ENCODE measurements at places on chromosomes 11 and 22.

GRCh38 chr11:115197433-115197832, 306.8 kb downstream of the CADM1 start:
- DNase-seq = no peak

- no peak for DNase-seq
Measured at GRCh38 chr22:17787241-17787640, 13.0 kb upstream of the BID start.

DNA sequence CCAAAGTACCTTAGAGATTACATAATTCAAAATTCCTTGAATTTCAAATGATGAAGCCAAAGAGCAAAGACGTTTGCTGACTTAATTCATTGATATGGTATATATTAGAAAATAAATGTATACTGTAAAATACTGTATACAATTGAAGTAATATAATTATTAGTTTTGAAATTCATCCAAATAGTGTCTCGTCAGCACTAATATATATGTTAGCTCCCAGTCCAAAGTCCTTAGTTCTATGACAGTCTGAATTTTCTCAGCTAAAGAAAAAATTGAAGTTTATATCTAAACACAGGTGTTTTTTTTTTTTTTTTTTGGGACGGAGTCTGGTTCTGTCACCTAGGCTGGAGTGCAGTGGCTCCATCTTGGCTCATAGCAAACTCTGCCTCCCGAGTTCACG, 431.3 kb downstream of the CNTN5 start:
- DNase-seq = peak; percentile 55

GRCh38 chr11:33362051-33362910, 105.1 kb downstream of the HIPK3 start:
- no peak for DNase-seq

GRCh38 chr11:56876621-56877275, 112.0 kb upstream of the OR5AK2 start:
- no peak for DNase-seq

DNA sequence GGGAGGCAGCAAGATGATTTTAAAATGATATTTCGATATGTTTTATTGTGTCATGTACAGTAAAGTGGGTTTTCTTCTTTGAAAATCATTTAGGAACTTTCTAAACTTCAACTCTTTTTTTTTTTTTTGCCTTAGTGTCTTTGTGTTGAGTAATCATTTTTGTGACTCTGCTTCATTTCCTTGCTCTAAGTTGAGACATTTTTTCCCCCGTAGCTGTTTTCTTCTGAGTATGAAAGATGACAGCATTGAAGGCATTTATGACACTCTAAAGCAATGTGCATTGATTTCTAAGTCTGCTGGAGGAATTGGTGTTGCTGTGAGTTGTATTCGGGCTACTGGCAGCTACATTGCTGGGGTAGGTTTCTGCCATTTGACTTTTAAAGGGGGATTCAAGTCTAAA, 23.5 kb downstream of the RRM1 start:
- no peak for DNase-seq

DNA sequence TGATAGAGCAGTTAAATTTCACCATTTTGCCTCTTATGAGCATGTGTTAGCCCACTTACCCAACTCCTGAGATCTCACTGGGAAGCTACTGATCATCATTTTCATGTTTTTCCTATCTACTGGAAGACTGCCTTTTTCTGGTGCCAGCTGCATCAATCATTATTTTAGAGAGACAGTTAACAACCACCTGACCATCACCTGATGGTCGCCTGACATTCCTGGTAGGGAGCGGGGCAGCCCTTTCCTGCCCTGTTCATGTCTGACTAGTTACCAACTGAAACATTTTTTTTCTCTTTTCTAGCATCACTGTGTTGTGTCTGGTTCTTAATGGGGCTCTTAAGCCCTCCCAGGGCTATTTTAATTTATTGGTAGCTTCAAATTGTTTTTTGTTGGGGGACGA, 20.2 kb upstream of the PATL1 start:
- no peak for DNase-seq

- no peak for DNase-seq
Measured at GRCh38 chr11:92625894-92626293, 343.6 kb upstream of the MTNR1B start.

- no peak for DNase-seq
Measured at GRCh38 chr11:109707411-109707810, 285.4 kb downstream of the C11orf87 start.

DNA sequence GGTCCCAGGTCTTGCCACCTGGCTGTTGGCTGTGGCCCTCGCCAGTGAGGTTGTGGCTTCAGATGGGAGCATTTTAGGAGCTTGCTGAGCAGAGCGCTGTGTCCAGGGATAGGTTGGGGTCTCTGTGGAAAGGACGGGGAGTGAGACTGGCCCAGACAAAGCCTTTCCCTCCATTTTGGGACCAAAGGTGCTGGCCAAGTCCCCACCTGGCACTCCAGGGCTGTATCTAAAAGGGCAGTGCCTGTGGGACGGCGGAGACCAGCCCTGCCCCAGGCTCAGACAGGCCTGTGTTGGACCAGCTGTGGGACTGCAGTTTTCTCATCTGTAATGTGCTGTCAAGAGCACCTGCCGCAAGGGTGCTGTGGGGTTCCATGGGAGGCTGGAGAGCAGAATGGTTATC, 5.0 kb upstream of the KCTD17 start:
- no peak for DNase-seq

DNA sequence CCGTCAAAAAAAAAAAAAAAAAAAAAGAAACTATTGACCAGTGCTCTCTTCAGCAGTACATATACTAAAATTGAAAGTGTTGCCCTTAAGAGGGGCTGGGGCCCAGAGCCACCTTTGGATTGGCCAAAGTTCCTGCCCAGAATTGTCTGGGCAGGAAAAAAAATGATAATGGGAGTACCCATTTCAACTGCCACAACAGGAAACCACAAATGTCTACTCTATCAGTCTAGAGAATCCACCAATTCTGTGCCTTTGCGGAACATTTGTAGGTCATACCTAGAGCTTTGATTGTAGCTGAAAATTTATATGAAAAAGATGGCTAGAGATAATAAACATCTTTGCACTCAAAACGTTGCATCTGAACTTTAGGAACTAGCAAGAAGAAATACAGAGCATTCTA, 69.4 kb downstream of the FAM76B start:
- no peak for DNase-seq

GRCh38 chr22:41284465-41284864, 1.5 kb downstream of the RANGAP1 start:
- DNase-seq = no peak

GRCh38 chr22:21591695-21592094, 24.2 kb downstream of the UBE2L3 start:
- no peak for DNase-seq

DNA sequence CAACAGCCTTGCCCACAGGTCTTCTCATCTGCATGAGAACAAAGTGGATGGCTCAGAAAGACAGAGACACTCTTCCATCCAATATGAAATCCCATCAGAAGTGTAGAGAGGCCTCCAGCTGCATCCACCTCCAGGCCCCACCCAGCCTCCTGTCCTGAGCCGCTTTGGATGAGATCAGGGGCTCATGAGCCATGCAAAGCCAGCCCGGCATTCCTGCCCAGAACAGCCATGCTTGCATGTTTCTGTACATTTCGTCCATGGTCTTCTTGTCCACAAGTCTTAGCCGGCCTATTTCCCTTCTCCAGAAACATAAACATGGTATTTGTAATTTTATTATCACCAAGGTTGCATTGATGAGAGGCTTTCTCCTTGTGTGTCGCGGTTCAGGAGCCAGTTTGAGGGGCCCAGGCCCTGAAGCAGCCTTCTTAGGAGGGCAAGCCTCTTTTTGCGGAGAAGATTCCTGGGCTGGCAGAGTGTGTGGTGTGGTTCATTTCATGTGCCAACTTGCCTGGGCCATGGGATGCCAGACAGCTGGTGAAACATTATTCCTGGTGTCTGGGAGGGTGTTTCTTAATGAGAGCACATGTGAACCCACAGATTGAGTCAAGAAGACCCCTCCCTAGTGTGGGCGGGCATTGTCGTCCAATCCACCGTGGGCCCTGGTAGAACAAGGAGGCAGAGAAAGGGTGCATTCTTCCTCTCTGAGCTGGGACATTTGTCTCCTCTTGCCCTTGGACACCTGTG, 928.9 kb downstream of the TBC1D22A start:
- DNase-seq = no peak

- DNase-seq = no peak
Measured at GRCh38 chr11:36426226-36426848, 83.7 kb downstream of the TRAF6 start.

DNA sequence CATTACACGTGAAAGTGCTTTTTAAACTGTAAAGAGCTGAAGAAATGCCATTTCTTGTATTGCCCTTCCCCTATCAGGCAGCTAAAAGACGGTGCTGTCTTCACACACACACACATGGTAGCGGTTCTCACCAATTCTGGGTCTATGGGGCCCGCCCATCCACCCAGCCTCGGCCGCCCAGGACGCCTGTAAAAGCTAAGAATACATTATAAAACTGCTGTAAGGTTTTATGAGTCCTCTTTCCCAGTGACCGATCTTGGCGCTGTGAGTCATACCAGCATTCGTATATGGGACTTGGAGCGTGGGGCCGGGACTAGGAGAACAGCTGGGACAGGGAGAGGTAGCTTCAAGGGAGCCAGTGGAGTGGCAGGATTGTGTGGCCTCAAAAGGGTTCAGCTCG, 149.7 kb upstream of the CADM1 start:
- DNase-seq = no peak

DNA sequence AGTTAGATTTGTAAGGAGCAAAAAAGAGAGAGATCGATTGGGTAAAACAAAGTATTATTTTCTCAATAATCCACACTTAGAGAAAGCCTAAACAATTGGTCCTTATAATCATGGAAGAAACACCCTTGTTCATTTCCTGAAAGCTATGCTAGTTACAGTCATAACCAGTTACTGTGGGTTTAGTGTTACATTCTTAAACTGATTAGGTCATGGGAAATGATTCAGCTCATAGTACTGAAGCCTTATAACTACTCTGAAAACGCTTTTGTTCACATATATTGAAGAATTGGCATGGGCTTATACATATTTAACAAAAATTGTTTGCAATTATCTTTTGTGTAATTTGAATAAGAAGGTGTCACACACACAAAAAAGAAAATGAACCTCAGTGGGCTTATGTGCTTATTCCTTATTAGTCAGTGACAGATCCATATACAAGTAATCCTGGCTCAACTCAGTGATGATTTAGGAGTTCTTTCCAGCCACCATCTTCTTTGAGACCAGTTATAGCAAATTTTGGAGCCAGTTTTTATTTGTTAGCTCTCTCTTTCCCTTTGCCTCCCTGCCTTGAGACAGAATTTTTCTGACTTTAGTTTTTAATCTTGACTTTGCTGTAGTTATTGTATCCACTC, 198.5 kb upstream of the CTSC start:
- no peak for DNase-seq

- DNase-seq = no peak
Measured at GRCh38 chr22:24994070-24994763, 41.7 kb downstream of the KIAA1671 start.

- no peak for DNase-seq
Measured at GRCh38 chr11:82082976-82083375, 650.7 kb downstream of the FAM181B start.

GRCh38 chr22:27834364-27835185, 33.0 kb upstream of the MN1 start:
- no peak for DNase-seq

DNA sequence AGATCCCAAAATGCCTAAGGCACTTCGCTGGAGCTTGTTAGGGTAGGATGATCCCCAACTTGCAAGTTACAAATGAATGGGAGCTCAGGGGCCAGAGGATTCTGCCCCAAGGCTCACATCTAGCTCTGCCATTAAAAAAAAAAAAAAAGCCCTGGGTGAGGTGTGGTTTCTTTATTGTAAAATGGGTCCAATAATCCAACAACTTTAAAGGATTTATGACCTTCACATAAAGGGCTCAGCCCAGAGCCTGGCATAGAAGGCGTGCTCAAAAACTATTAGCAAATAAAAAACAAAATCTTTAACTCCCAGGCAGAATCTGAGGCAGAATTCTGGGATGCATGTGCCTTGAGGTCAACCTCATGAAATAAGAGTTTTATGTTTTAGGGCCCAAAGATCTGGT, 42.5 kb downstream of the WT1 start:
- DNase-seq = no peak

GRCh38 chr22:17742527-17742902, 31.8 kb downstream of the BID start:
- peak; percentile 82 for DNase-seq

DNA sequence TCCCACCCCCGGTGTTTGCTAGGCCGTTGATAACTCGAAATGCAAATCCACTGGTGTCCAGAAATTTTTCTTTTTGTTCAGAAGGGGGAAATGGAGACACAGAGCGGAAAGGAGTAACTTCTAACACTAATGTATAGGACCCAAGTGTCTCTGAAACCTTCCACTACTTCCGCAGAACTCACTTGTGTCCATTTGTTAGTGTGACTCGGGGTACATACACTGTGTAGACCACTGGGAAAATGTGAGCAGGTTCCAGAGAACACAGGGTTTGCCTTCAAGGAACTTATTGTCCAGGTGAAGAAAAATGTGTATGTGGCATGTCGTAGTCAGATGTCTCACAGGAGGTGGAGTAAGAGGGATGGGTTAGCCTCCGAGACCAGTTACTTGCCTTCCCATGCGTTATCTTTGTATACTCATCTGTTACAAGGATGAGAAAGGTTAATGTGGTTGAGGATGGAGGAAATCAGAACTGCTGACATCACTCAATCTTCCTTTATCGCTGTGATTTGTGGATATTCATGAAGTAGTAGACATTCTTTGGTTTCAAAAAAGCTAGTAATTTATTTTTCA, 857 bp downstream of the ARCN1 start:
- DNase-seq = no peak

- DNase-seq = no peak
Measured at GRCh38 chr22:17084554-17085276, at the start of gene IL17RA. TSS of gene IL17RA (plus strand) at chr22:17085000. CDS start at chr22:17085092, 92 bp downstream.

GRCh38 chr11:108606070-108606469, 12.5 kb upstream of the EXPH5 start:
- no peak for DNase-seq

DNA sequence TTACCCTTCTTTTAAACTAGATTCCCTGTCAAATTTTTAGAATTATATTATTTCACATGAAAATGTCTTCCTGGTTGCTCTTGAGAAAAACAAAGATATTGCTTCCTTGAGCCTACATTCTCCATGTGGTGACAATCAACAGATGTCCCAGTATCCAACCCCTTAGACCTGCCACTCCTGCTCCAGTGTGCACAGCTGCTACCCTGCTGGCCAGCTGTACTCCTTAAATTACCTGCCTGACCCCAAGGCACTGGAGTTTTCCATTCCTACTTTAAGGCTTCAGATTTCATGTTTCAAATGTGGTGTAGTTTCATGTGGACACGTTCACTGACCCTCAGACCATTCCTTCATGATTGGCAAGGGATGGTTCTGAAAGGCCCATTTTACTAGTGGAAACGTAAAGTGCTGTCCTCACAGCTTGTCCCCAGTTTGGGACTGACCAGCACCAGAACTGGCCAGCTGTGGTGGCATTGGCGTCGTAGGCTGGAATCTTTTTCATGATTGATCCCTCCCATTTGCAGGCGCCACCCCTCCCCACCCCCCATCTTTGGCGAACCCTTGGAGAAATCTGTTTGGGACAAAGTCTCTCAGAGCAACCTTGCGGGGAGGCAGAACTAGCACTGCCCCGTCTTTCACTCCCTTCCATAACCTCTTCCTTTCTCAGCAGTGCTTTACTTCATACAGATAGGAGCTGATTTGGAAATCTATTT, 123.5 kb downstream of the DBX1 start:
- no peak for DNase-seq

- no peak for DNase-seq
Measured at GRCh38 chr22:41587347-41587723, 2.3 kb downstream of the PMM1 start.

Data from posterior cingulate gyrus (tissue), 11 donors.